ENCODE measurements at places on chromosomes 5 and 9.

DNA sequence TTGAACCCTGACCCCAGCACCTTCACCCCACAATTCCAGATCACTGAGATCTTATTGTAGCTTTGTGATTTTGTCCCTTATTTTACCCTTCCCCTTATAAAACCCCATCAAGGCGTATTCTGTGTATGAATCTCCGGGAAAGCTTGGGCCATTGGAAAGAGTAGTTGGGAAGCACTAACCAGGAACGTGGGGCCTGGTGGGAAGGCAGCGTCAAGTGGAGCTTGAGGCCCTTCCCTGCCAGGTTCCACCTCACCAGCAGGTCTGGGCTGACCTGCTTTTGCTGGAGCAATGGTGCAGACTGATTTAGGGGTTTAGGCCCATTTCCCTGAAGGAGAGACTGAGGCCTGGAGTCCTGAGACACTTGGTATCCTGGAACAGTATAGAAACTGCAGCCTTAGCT is 9.3 kb downstream of the PHF2 start:
- no peak for DNase-seq

DNA sequence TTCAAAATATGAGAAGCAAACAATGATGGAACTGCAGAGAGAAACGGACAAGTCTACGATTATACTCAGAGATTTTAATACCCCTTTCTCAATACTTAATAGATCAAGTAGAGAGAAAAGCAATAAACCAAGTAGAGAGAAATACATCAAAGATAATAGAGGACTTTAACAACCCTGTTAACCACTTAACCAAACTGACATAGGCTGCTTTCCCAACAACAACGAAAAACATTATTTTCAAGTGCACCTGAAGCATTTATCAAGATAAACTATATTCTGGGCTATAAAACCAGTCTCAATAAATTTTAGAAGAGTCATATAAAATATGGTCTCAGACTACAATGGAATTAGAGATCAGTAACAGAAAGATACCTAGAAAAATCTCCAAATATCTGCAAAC is 67.4 kb downstream of the GNAQ start:
- no peak for DNase-seq

GRCh38 chr5:97919719-97920118 is 736.7 kb upstream of the RIOK2 start:
- no peak for DNase-seq

DNA sequence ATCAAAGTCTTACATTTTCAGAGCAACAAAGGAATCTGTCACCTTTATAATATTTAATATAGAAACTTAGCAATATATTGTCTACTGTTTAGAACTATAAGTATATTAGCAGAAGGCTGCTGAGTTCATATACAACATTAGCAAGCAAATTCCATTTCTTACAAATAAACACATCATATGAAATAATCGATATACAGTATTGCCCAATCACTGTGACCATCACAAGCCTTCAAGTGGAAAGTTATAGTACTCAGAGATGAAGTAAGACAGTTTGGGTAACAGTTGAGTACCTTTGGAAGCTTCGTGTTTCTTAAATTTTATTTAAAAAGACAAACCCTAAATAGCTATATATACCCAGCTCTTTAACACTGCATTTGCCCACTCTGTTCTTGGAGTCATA is 135.2 kb upstream of the IRX1 start:
- no peak for DNase-seq

DNA sequence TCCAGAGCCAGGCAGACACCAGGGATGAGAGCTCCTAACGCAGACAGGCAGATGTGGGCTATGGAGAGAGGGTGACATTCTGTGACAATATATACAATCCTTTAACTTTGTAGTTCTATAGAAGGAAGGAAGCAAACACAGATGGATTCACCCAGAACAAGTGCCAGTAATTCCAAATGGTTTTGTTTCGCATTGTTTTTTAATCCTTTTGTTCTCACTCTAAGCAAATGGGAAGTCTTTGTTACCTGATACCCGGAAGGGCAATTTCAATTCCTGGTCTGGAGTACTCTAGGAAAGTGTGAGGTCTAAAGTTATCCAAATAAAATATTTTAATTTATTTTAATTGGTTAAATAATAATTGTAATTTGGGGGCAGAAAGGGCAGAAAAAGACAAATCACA is 2.5 kb downstream of the FRMD3 start:
- no peak for DNase-seq

- DNase-seq: no peak
Observed at GRCh38 chr5:135076051-135076491, 42.0 kb upstream of the PITX1 start.

DNA sequence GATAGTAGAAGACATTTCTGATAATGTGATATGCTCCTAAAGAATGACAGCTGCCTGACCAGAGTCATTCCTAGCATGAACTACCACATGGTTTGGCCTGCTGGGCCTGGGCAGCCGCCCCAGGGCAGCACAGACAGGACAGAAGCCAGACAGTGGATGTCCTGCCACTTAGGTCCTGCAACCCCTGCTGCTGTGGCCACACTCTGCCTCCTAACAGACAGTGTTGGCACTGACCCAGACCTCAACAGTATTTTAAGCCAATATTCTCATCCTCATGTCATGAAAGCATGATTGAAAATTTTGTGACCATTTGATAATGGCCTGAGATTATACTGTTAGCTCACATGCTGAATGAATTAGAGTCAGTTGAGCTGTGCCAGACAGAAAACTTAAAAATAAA is 15.8 kb downstream of the CENPP start:
- no peak for DNase-seq

- DNase-seq: no peak
Observed at GRCh38 chr5:128765448-128766061, 199.7 kb upstream of the SLC27A6 start.

DNA sequence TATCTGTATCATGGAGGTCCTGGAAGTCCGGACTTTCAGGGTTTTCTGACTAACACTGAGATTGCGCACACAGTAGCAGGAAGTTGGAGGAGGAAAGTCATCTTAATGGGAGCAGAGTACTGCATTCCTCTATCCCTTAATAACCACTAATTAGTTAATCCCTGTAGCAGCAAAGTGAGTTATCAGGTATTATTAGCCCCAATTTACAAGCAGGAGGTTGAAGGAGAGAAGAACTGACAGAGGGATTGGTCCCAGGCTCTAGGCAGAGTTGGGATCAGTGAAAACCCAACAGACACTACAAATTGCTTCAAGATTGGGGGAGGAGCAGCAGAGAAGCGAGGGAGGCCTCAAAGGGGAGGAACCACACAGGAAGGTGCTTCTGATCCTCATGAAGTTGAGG is 74.5 kb upstream of the XPA start:
- DNase-seq: no peak

DNA sequence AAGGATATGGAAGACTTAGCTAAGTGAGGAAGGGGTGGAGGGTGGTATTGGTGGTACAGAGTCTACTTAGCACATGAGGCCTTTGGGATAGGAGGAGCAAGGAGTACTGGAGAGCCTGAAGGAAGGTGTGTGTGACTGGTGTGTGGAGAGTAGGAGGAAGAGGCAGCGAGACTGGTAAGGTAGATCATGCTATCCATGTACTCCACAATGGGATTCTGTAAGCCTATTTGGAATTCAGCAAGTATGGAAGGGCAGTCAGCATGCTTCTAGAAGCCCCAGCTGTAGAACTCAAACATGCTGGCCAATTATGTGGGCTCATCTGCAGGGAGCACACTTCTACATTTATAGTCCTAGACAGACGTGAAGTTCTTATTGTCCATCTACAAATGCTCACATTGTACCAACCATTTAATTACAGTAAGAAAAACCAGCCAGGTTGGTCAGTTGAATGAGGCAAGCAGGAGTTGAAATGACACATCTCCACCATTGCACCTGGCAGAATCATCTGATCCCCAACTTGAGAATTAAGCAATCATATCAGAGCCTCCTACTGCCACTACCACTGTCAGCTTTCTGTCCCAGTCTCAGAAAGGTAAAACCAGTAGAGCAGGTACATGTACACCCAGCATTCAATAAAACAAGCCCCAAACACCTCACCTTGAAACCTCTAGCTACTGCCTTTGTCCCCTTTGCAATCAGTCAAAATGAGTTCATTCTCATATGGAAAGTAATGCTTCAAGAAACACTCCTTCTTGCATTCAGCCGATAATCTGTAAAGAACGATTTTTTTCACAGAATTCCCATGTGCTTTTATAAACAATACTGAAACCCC is 60.9 kb upstream of the GLRX start:
- no peak for DNase-seq

DNA sequence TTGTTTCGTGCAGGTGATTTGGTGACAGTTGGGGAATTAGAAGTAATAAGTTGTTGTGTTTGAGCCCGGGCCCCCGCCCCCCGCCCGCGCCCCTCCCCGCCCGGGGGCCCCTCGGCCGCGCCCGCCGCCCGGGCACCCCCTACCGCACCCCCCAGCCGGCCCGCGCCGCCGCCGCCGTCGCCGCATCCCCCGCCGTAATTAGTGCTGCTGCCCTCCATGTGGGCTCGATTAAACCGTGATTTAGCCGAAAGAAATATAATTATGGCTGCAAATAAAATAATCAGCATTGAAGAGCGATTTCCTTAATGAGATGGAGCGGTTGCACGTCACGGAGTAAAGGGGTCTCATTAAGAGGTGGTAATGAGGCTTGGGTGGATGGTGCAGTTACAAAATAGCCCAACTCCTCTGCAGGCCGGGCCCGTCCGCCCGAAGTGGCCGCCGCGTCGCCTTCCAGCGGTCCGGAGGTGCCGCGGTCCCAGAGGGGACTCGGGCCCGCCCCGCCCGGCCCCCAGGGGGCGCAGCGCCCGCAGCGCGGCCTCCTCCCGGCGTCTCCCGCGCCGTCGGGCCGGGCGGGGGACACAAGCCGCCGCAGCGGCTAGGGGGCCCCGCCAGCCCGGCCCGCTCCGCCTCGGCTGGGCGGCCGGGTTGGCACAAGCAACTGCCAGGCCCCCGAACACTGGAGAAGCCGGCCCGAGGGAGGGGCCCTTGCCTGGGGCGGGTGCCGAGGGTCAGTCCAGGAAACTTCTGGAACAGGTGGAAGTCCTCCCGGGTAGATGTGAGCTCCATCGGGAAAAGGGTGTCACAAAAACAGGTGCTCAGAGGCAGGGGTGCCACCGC is 6.9 kb upstream of the OTP start:
- no peak for DNase-seq

DNA sequence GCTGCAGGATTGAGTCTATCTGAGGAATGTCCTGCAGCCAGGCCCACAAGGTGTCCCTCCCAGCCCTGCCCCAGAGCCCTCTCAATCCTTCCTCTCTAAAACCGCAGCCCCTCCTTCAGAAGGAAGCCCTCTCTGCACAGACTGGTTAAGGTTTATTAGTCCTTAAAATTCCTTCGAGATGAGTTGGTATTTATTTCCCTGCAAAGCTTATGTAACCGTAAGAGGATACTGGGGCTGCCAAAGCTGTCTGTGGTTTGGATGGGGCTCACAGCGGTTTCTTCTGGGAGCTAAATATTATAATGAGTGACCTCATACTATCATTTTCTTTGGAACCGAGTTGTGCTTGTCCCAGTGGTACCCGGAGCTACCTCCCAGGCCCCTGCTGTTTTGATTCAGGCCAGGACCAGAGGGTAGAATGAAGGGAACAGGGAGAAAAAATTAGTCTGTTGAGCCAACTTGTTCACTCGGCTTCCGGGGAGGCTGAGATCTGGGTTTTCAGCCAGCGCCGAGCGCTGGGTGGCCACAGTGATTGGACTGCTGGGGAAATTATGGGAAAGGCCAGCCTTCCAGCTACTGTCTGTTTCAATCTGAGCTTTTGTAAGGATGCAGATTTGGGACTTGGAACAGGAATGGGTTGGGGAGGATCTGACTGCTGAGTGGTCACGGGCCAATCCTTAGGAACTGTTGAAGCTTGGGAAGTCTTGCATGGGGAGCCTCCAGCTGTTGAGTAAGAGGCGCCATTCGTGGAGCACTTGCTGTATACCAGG is 107.5 kb downstream of the NDFIP1 start:
- DNase-seq: no peak

GRCh38 chr9:130328349-130328801 is 62.8 kb downstream of the HMCN2 start:
- DNase-seq: no peak

- DNase-seq: no peak
Observed at GRCh38 chr9:34230556-34230955, 51.7 kb downstream of the UBAP1 start.

DNA sequence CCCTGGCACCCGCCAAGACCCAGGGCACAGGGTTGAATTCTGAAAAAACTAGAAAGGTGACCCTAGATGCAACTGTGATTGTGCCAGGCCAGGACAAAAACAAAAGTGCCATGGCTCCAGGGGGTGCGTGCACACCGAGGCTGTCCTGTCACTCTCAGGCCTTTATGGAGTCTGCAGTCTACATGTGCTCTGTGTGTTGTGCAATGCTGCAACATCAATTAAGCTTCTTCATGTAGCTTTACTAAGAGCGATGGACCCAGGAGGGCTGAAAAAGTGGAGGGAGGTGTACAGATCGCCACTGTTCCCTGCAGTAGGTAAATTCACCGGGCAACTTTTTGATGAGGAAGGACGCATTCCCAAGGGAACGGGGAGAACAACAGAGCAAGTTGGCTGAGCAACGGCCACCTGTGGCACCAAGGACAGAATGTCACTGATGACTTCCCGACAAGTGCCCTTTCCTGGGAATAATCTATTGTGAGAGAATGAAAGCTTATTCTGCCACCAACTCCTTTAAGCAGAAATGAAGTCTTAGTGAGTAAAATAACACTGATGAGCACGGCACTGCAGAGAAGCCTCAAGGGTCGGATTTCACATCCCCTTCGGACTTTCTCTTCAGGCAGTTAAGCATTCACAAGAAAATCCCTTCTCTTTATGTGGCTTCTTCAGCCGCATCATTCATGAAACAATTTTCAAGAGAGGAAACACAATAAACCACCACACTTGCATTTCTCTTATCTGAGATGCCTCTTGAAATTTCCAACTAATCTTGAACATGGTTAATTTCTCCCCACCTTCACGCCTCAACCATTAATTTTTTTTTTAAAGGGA is 149.6 kb downstream of the DROSHA start:
- DNase-seq: no peak

DNA sequence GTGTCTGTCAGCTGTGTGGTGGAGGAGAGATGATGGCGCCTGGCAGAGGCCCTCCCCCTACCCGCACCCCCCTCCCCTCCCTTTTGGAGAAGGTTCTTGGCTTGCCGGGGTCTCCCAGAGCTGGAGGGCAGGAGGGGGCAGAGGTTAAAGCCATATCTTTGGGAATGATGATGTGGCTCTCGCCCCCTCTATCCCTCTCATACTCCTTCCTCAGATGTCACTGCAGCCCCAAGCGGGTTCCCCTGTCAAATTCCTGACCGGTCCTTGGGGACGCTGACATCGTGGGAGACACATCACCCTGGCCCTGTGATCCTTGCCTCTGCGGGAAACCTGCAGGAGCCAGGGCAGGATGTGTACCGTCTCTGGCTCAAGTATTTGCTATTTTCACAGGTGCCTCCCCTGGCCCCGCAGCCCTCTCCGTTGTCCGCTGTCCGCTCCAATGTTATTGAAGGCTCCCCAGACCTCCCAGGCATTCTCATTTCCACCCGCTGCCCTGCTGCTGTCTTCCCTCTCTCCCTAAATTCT is 109.5 kb downstream of the FOXD1 start:
- DNase-seq: no peak

DNA sequence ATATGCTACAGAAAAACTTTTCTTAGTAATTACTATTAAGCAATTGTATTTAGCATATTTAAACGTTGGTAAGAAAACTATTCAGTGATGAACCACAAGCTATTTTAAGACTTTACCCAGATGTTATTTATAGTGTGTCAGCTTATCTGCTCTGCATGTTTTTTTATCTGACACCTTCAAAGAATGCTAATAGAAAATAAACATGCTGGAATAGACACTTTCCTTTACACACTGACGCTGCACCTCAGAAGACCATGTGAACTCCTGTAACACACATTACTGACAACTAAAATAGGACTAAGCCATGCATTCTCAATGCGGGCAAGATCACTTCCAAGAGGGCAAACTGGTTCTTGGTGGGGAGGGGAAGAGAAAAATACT is 38.3 kb downstream of the FNIP1 start:
- DNase-seq: no peak

GRCh38 chr9:88418025-88418424 is 29.8 kb downstream of the SPIN1 start:
- no peak for DNase-seq

Data from bone marrow (tissue), 2 donors.